ENCODE measurements at places on chromosomes 2 and 18.

- peak overlapping the region; percentile 95 for H3K27ac ChIP-seq
- H3K4me1 ChIP-seq, result peaks cover 37% of the 10 kb centered on the region
- H3K27me3 ChIP-seq, result no peaks in the 10 kb centered on the region
- H3K4me3 ChIP-seq, result peak overlapping the region; percentile 97
- DNase-seq, result peak; percentile 18
Measured at GRCh38 chr2:73232403-73233153, 461 bp downstream of the PRADC1 start.

DNA sequence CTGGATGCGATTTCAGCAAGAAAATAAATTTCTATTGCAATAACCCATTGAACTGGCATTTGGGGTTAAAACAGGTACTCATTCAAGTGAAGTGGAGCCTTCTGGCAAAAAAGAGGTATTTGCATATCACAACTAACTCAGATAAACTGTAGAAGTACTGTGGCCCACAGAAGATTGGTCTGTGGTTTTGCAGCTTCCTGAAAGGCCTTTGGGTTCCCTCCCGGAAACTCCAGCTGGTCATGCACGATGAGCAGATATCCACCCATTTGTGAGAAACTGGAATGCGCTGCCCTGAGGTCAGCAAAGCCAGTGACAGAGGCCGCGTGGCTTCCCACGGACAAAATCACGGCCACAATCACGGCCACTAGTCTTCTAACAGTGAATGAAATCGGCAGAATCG lies 106.3 kb downstream of the EPHA4 start:
- H3K27me3 ChIP-seq, result no peaks in the 10 kb centered on the region
- peak overlapping the region; percentile 3 for H3K27ac ChIP-seq
- H3K36me3 ChIP-seq, result no peaks in the 10 kb centered on the region
- H3K4me1 ChIP-seq, result peaks cover 36% of the 10 kb centered on the region
- H3K4me3 ChIP-seq, result peak overlapping the region; percentile 33
- no peak for DNase-seq

- H3K27ac ChIP-seq, result no peak overlapping the region
- DNase-seq, result no peak
- H3K27me3 ChIP-seq, result peaks cover 39% of the 10 kb centered on the region
- no peak overlapping the region for H3K4me3 ChIP-seq
Measured at GRCh38 chr18:48334845-48335244, 74.3 kb downstream of the ZBTB7C start.

DNA sequence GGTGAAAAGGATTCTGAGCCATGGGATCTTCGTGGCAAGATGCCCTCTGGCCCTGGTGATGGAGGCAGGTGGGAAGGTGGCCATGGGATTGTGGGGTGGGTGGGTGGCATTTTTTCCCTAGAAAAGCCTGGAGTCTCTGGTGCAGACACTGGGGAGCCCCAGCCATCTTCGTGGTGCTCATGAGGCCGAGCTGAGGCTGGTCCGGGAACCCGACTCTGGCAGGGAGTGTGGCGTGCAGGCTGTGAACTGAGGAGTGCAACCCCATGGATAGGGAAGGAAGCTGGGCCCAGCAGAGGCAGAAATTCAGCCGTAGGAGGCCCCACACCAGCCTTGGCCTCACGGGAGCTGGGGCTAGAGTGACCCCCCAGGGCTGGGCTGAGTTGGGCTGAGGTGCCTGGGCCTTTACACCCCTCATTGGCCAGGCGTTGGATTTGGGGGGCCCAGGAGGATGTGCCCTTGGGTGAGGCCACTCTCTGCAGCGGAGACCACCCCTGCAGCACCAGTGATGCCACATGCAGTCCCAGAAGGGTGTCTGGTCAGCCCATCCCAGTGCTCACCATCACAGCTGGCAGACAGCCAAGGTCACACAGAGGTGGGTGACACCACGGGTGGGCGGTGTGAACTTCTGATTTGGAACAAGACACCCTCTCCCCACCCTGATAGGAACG lies 115.6 kb upstream of the HDAC4 start:
- peaks cover 5% of the 10 kb centered on the region for H3K4me1 ChIP-seq
- DNase-seq, result no peak
- no peak overlapping the region for H3K27ac ChIP-seq
- no peaks in the 10 kb centered on the region for H3K36me3 ChIP-seq

DNA sequence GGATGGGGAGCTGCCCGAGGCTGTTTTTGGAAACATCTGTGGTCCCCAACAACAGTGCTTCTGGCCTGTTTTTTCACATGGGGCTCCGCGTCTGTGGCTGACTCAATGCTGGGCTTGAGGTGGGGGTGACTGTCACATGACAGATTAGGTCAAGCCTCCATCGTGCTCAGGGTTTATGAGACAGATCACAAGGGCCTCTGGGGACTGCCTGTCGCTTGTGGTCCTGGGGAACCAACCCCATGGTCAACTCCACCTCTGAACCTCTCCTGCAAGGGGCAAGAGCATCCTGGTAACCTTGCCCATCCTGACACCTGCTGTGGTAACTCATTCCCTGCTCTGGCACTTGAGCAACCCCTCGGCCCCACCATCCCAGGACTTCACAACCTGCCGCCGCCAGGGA lies 47.6 kb upstream of the SH3RF3 start:
- H3K27me3 ChIP-seq, result peaks cover 13% of the 10 kb centered on the region
- H3K27ac ChIP-seq, result no peak overlapping the region
- H3K4me1 ChIP-seq, result peaks cover 3% of the 10 kb centered on the region
- no peaks in the 10 kb centered on the region for H3K36me3 ChIP-seq

DNA sequence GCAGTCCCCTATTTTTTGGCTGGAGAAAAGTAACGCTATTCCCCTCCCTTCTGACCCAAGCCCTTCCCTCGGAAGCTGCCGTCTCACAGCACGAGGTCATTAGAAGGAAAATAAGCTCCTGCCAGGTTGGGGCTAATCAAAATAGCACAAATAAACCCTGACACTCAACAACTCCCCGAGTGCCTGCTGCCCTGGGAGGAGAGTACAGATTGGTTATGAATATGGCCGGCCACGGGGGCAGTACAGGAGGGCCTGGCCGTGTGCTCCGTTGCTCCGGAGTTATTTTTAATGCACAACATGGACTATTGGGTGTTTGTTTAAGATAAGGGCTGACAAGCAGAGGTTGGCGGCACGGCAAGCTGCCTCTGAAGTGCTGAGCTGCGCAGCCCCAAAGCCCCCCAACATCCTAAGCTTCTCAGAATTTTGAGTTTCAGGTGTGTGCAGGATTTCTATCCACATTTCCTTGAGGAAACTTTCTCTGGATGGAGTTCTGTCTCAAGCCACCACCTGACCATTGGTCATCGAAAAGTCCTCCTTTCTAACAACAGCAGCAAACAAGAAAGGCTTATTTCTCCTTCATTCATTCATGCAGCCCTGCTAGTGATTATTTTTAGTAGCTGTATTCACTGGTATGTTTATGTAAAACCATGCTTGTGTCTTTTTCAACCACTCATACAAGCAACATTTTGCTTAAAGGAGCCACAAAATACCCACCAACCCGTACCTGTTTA lies 58.7 kb downstream of the PAX3 start:
- no peaks in the 10 kb centered on the region for H3K4me1 ChIP-seq
- no peak for DNase-seq
- no peak overlapping the region for H3K27ac ChIP-seq
- peaks cover 48% of the 10 kb centered on the region for H3K27me3 ChIP-seq

DNA sequence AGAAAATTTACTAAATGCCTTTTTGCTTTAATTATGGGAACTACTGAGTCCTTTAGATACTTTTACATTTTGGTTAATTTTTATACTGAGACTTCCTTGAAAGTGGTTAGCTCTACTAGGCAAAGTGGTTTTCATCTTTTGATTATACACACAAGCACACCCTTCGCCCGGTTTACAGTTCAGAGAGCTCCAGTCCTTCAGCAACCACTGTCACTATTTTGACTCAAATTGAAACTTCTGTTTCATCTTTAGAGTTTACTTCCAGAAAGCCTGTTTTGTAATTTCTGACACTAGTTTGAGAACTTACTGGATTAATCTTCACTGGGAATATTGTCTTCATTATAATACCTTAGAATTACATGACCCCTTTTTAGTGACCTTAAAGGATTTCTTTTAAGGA lies 140.3 kb upstream of the FOSL2 start:
- no peaks in the 10 kb centered on the region for H3K27me3 ChIP-seq
- no peak for DNase-seq
- H3K27ac ChIP-seq, result peak overlapping the region; percentile 94
- H3K4me1 ChIP-seq, result peaks cover 25% of the 10 kb centered on the region
- peaks cover 2% of the 10 kb centered on the region for H3K36me3 ChIP-seq

DNA sequence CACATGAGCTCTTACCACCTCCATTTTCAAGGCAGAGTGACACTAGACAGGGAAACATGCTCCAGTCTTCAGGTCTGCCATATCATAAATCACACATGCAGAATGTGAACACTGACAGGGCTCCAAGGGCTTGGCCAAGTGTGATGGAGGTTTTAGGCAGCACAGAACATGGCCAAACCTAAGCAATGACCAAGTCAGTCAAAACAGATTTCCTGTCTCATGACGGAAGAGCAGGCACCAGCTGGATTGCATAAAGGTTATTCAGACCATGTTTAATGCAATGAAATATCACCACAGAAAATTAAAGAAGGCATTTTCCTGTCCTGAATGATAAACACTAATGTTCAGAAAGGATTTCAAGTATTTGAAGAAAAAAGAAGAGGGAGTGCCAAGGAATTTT lies 72.5 kb downstream of the SUMO1 start:
- DNase-seq, result no peak
- peaks cover 4% of the 10 kb centered on the region for H3K4me1 ChIP-seq
- H3K36me3 ChIP-seq, result peaks cover 1% of the 10 kb centered on the region
- H3K27me3 ChIP-seq, result peaks cover 3% of the 10 kb centered on the region
- no peak overlapping the region for H3K27ac ChIP-seq
- H3K4me3 ChIP-seq, result no peak overlapping the region

DNA sequence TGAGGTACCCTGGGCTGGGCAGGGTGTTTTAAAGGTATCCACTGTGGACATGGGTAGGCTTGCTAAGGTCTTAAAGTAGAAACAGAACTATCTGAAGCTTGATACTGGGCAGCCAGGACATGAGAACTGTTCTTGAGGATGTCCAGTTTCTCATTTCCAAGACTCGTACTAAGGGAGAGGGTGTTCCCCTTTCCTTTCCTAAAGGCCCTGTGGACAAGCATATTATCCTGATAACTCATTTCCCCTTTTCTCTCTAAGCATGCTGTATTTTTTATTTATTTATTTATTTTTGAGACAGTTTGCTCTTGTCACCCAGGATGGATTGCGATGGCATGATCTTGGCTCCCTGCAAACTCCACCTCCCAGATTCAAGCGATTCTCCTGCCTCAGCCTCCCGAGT lies 273.6 kb downstream of the PRKCE start:
- no peak overlapping the region for H3K27ac ChIP-seq
- H3K36me3 ChIP-seq, result no peaks in the 10 kb centered on the region
- DNase-seq, result no peak
- no peaks in the 10 kb centered on the region for H3K27me3 ChIP-seq
- no peak overlapping the region for H3K4me3 ChIP-seq
- H3K4me1 ChIP-seq, result peaks cover 4% of the 10 kb centered on the region

- H3K36me3 ChIP-seq, result no peaks in the 10 kb centered on the region
- DNase-seq, result no peak
- H3K27ac ChIP-seq, result no peak overlapping the region
- H3K4me3 ChIP-seq, result no peak overlapping the region
- no peaks in the 10 kb centered on the region for H3K4me1 ChIP-seq
- no peaks in the 10 kb centered on the region for H3K27me3 ChIP-seq
Measured at GRCh38 chr2:59232394-59233165, 991.5 kb upstream of the FANCL start.

DNA sequence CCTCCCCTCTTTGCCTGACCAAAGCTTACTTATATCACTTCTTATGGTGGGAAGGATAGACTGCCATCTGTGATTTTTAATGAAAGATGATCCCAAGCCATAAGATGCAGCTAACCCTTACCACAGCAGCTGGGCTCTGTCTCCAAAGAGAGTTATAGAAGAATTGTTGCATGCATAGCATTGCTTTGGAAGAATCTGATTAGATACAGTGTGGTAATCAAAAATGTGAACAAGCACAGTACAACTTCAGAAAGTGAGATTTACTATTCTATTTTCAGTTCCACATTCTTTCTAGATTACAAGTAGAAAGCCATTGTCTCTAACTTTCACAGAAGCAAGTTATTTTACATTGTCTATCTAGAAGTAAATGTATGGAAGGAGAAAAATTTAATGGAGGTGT lies 129.0 kb upstream of the ACVR2A start:
- H3K27ac ChIP-seq, result no peak overlapping the region
- DNase-seq, result no peak
- no peak overlapping the region for H3K4me3 ChIP-seq
- no peaks in the 10 kb centered on the region for H3K27me3 ChIP-seq
- no peaks in the 10 kb centered on the region for H3K36me3 ChIP-seq

DNA sequence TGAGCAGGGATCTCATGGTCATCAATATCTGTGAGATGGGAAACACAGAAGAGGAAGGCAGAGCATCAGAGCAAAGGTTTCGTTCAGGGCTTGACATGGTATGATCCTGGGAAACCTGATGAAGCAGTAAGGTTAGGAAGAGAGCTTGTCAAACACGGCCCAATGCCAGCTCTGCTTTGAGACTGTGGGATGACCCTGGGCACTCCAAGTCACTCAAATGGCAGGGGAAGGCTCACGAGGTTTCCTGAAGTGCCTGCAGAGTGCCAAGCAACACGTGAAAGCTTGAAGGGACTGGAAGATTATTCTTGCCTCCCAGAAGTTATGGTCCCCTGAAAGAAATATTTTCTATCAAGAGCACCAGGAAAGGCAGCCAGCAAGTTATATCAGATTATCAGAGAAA lies 6.5 kb downstream of the MCFD2 start:
- peaks cover 14% of the 10 kb centered on the region for H3K36me3 ChIP-seq
- H3K27me3 ChIP-seq, result no peaks in the 10 kb centered on the region
- no peak overlapping the region for H3K4me3 ChIP-seq
- peaks cover 21% of the 10 kb centered on the region for H3K4me1 ChIP-seq
- no peak for DNase-seq

DNA sequence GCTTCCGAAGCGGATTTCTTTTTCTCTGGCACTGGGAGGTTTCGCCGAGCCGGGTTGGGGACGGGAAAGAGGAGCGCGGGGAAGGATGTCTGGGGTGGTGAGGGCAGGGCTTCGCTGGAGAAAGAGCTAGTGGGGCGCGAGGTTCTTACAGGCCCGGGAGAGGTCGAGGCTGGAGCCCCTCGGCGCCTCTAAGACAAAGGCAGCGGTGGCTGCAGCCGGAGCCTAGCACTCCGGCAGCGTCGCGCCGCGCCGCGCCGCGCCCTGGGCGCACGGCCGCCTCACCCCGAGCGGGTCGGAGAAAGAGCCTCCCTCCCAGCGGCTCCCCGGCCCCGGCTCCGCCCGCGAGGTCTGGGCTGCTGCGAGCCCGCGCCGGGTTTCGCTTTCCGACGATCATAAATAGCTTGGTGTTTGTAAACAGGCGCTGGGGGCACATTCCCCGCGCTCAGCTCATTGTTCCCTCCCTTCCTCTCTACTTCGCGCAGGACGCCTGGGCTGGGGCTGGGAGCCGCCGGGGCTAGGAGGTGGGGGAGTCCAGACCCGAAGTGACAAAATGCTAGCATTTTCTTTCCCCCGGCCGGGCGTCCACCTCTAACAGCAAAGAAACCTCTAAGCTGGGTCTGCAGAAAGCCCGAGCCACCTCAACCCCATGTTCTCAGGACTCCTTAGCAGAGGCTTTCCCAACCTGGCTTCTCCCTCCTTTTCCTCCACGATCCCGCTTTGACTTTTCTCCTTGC lies 813 bp upstream of the MEIS1 start:
- no peak overlapping the region for H3K27ac ChIP-seq
- peaks cover 71% of the 10 kb centered on the region for H3K27me3 ChIP-seq
- H3K4me1 ChIP-seq, result peaks cover 18% of the 10 kb centered on the region

GRCh38 chr18:12306752-12307700 lies 1.0 kb upstream of the TUBB6 start:
- H3K4me3 ChIP-seq, result peak overlapping the region; percentile 86
- H3K27ac ChIP-seq, result no peak overlapping the region
- H3K27me3 ChIP-seq, result peaks cover 47% of the 10 kb centered on the region
- no peak for DNase-seq
- no peaks in the 10 kb centered on the region for H3K36me3 ChIP-seq

GRCh38 chr2:27965841-27966240 lies 75.3 kb downstream of the BABAM2 start:
- no peaks in the 10 kb centered on the region for H3K27me3 ChIP-seq
- H3K4me1 ChIP-seq, result peaks cover 18% of the 10 kb centered on the region
- H3K36me3 ChIP-seq, result peaks cover 5% of the 10 kb centered on the region
- peak overlapping the region; percentile 67 for H3K4me3 ChIP-seq

Data from T-helper 17 cell (primary cell).